ENCODE measurements at places on chromosomes 7 and 10.

GRCh38 chr7:44771358-44771757 lies 22.7 kb downstream of the ZMIZ2 start:
- no peak for DNase-seq

DNA sequence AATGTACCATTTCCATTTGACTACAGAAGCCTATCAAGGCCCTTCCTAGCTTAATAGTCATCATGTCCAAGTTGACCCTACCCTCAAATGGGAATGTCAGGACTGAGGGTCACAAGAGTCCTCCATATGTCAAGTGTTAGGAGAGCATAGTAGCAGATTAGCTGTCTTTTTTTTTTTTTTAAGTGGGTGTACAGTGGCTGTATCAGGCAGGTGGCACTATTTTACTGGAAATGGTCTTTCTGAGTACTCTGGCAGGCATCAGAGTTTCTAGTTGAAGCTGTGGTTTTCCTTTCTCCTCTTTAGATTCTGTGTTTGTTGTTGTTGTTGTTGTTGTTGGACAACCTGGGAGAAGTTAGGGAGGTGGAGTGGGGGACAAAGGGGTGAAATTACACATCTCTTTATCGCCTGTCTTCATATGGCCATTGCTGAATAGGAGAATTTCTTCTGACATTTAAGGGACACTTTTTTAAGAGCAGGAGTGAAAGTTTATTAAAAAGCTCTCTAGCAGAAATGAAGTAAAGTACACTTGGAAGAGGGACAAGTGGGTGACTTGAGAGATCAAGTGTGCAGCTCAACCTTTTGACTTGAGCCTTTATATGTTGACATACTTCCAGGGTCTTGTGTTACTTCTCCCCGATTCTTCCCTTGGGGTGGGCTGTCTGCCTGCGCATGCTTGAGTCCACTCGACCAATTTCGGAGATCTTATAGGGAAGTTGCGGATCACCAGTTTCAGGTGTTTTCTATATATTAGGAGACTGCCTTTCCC lies 104.1 kb upstream of the FOXP2 start:
- DNase-seq, result no peak

DNA sequence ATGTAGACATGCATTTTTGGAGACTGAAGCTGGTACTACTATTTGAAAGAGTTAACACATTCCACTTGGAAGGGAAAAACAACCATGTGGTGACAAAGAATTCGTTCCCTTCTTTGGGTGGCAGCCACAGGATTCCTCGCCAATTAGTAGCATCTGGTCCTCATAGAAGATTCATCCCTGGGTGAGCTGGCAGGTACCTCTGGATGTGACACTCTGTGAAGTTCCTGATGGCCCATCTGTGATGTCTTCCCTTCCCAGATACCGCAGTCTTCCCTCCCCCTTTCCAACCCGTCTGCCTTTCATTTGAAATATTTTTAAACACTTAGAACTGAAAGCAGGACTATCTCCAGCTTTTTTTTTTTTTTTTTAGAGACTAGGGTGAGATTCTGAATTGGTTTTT lies 569.5 kb downstream of the TYW1 start:
- no peak for DNase-seq

DNA sequence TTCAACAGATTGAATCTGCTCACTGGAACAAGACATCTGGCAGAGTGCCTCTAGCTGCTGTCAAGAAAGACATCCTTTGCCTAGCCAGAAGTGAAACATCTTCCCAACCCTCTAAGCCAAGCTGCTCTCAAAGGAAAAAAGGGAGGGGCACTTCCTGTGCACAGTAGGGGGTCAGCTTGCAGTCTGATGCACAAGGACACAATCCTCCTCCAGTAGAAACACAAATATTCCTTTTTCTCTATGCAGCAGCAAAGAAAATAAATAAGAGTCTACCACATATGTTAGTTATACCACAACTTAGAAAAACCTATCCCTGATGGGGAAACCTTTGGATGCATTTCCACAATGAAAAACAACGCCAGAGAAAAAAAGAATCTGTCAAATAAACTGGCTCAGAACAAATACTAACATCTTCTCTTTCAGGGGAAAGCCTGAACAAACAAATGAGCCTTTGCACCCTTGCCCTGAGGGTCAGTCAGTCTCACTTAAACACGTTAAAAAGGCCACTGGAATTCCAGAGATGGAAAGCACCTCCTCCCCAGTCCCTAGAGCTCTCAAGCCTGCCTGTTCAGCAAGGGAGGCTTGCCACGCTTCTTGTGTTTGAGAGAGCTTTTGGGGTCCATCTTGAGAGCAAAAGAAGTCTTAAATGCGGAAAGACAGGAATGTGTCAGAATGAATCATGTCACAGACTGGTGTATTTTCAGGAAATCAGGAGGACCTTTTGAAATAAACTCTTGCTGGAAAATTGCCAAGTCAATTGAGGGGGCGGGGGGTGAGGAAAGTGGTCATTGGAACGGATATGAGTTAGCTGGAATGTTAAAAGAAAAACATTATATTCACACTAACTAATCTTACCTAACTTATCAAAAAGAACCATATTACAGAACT lies 7.5 kb downstream of the LAMB1 start:
- no peak for DNase-seq

DNA sequence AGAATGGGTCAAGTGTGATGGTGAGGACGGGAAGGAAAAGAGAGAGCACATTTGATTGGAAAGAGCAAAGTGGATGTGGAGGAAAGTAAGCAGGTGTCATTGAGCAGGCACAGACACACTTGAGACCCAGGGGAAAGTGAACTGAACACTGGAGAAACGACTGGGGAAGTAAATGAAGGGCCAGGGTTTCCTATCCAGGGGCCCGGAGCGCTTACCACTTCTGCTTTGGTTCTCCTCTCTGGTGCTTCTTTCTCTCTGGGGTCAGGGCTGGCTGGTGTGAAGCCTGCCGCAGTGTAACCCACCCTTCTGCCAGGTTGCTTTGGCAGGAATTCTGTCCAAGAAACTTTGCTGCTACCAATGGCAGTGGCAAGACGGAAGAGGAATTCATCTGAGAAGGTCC lies 219.3 kb downstream of the SKAP2 start:
- DNase-seq, result no peak

- no peak for DNase-seq
Measured at GRCh38 chr10:117684046-117684610, 141.6 kb downstream of the EMX2 start.

- no peak for DNase-seq
Measured at GRCh38 chr10:50438049-50438936, 185.5 kb downstream of the SGMS1 start.

DNA sequence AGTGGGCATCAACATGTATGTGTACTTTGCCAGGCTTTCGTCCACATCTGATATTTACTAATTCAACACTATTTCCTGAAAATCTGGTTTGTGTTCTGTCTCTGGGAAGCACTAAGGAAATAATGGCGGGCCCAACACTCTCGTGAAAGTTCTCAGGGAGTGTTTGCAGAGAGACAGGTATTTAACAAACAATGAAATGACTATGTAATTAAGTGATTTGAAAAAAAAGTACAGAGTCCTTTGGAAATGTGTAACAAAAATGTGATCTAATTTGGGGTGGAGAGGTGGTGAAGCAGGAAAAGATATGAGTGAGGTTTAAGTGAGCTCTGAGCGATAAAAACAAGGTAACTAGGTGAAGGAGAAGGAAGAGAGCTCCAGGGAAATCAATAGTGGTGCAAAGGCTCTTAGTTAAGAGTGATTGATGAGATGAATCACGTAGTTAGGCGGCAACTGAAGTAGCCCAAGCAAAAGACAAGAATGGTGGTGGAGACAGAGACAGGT lies 95.3 kb upstream of the DNAJB12 start:
- DNase-seq, result no peak

DNA sequence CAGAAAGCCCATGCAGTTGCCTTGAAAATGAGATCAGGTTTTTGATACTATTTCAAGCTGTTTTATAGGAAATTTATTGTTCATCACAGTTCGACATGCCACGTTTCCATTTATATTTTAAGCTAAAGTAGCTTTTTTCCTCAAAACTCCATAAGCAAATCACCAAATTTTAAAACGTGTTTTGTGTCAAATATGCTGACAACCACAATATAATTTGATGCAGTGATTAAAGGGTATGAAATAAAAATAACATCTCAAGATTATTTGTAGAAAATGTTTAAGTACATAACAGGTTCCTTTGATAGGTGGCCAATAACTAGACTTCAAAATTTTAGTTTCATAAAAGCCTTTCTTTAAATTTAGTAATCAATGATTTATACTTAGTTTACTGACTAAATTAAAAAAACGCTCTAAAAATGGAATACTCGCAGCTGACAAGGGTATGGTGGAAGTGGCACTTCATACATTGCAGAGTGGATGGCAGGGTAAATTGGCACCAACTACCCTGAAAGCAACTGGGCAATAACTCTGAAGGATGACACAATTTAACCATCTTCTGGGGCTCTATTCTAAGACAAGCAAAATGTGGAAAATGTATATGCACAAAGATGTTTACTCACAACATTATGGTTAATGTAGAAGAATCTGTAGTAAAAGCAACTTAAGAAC lies 481.6 kb downstream of the TNS3 start:
- DNase-seq, result no peak

DNA sequence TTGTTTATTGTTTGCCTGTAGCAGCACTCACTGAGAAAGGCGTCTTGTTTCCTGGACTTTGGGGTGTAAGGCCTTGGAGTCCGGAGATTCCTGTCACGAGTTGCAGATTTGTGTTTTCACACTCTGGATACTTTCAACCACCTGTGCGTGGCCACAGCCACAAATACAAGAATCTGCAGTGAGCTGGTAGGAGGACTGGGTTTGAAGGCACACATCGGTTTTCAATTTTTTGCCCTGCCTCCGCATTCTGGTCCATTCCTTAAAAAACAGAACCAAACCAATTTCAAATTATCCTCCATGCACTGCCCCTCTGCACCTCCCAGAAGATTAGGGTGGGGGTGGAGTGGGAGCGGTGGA lies 619 bp downstream of the EXOC4 start:
- DNase-seq, result peak; percentile 40

DNA sequence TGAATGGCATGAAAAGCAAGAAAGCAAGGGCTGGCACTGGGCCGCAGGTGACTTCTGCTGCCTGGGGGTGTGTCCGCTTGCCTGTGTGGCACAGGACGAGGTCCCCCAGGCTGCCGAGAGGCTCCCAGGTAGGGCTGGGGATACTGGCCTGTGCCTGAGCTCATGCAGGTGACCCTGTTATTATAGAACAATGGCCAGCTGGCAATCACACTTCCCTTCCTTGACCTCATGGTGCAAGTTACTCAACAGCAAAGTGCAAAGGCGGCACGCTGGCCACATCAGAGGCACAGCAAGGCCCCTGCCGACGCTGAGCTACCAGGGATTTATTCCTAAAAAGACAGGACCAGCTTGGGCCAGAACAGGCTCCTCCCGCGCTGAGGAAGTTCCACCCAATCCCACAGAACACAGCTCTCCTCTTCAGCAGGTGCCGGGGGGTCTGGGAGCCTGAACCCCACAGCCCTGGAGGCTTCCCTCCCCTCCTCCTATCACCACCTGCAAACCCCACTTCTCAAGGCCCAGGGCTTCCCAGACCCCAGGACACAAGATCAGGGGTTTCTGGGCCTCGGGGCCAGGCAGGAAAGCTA lies 1.4 kb upstream of the ADAM8 start:
- DNase-seq, result no peak

- DNase-seq, result no peak
Measured at GRCh38 chr7:96238474-96238873, 83.4 kb downstream of the SLC25A13 start.

- DNase-seq, result no peak
Measured at GRCh38 chr7:99674995-99675742, 4.6 kb downstream of the CYP3A5 start.

DNA sequence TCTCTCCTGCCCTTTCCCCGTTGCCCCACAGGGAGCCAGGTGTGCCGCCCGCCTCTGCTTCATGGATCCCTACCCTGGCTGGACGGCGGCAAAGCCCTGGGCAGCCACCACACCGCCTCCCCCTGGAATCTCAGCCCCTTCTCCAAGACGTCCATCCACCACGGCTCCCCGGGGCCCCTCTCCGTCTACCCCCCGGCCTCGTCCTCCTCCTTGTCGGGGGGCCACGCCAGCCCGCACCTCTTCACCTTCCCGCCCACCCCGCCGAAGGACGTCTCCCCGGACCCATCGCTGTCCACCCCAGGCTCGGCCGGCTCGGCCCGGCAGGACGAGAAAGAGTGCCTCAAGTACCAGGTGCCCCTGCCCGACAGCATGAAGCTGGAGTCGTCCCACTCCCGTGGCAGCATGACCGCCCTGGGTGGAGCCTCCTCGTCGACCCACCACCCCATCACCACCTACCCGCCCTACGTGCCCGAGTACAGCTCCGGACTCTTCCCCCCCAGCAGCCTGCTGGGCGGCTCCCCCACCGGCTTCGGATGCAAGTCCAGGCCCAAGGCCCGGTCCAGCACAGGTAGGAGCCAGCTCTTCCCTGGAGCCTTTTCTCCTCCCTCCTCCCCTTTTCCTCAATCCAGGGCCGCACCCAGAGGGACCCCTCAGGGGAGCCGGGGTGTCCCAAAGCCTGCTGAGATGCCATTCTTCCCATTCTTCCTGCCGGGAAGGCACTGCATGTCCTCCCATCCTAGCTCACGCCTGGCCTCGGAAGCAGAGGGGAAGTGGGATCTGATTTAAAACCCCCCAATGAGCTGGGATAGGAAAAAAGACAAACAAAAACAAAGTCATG lies 4.0 kb downstream of the GATA3 start:
- DNase-seq, result no peak

DNA sequence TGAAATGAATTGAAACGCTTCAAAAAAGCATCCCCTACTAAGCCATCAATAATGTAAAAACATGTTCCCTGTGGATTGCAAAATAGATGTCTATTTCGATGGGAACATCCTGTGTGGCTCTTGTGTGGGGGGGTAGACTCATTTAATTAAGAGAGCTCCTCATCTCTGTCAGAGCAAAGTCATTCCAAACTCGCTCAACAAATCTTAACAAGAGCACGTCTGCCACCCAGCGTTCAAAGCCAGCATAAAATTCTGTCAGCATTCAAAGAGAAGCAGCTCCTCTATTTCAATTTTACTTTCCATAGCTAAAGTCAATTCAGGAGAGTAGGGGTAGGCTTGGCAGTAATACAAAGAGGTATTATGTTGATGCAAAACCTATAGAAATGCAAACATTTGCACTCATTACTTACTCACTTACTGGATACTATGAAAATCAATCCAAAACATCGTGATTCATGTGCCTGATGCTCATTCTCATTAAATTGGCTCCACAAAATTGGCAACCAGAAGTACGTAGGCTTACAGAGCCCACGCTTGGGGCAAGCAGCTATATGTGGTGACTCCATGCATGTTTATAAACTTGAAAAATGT lies 114.9 kb downstream of the IPMK start:
- DNase-seq, result no peak

- DNase-seq, result no peak
Measured at GRCh38 chr7:106617860-106618259, 43.1 kb downstream of the CCDC71L start.

DNA sequence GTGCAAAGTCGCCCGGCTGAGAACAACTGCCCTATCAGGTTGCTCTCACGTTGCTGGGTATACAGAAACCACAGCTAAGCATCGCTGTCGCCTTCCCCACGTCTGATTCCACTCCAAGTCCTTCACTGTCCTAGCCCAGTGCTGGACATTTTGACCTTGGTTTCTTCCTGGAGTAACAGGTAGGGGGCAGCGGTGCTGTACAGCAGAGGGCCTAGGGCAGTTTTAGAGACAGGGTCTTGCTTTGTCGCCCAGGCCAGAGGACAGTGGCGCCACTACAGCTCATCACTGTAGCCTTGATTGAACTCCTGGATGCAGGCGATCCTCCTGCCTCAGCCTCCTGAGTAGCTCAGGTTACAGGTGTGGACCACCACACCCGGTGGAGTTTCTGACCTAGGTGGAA lies 2.6 kb downstream of the CLDN15 start:
- DNase-seq, result no peak

GRCh38 chr10:43190775-43191174 lies 52.5 kb downstream of the CSGALNACT2 start:
- no peak for DNase-seq

Data from CD4-positive, CD25-positive, alpha-beta regulatory T cell (primary cell).